Thymus (tissue), 14 donors: ENCODE measurements at places on chromosomes 4 and X.

DNA sequence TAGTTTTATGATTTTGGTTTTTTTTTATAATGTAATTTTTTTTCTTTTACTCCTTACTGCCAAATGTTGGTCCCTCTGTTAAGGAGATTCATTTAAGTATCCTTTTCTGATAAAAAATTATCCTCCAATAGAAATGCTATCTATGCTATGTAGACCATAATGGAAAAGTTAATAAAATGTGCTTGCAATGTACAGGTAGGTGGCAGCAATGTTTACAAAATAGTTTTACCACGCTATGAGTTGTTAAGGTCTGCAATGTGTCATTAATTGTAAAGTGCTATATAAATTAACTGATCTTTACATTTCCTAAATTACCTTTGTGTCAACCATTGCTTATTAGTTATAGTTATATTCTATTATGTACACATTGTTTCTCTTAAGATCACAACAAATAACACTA is 3.8 kb upstream of the CENPC start:
- no peaks in the 10 kb centered on the region for H3K27me3 ChIP-seq
- H3K27ac ChIP-seq, result no peak overlapping the region
- H3K4me3 ChIP-seq, result no peak overlapping the region
- H3K4me1 ChIP-seq, result peaks cover 6% of the 10 kb centered on the region

DNA sequence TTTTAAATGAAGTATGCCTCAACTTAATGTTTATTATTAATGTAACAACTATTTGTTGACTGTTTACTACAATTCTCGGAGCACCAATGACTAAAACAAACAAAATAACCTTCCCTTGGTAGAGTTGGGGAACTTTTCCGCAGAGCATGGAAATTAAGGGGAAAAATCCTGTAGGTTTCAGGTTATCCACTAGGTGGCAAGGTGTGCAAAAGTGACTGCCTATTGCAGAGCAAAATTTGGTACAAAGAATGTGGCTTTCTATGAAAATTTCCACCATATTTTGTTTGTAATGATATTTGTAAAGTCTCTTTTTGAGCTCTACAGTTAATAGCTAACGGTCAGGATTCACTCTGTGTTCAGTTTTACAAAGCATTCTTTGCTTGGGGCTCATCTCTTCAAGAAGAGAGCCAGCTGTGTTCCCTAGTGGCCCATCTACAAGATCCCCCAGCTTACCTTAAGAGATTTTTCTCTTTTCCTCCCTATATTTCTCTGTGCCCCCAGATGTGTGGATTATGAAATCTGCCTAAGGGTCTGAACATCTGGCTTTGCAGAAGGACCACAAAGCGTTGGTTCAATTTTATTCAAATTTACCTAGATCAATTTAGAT is 61.1 kb downstream of the FBXO8 start:
- no peak for DNase-seq
- no peak overlapping the region for H3K27ac ChIP-seq
- no peak overlapping the region for H3K4me3 ChIP-seq
- H3K4me1 ChIP-seq, result no peaks in the 10 kb centered on the region

- no peaks in the 10 kb centered on the region for H3K27me3 ChIP-seq
- DNase-seq, result no peak
- no peaks in the 10 kb centered on the region for H3K4me1 ChIP-seq
- no peak overlapping the region for H3K27ac ChIP-seq
- H3K36me3 ChIP-seq, result no peaks in the 10 kb centered on the region
- no peak overlapping the region for H3K4me3 ChIP-seq
These were observed 181.8 kb upstream of the GPRIN3 start for GRCh38 chr4:89489338-89489771.

DNA sequence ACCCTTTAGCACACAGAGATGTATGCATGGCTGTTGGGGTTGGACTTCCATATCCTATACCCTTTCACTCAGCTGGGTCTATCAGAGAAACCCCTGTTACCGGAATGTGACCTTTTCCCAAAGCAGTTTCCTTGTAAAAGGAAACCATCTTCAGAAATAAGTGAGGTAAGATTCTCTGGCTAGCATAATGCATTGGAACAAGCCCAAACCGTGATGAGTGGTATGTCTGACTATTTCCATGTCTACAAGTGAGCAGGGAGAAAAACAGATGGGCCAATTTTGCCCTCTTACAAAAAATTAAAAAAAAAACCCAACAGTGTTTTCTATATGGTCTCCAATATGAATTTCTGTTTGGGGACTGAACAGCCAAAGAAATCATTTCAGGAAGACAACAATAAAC is 283.9 kb downstream of the SMARCA1 start:
- no peak for DNase-seq
- no peaks in the 10 kb centered on the region for H3K27me3 ChIP-seq
- no peaks in the 10 kb centered on the region for H3K36me3 ChIP-seq
- H3K4me1 ChIP-seq, result no peaks in the 10 kb centered on the region
- no peak overlapping the region for H3K27ac ChIP-seq
- H3K4me3 ChIP-seq, result no peak overlapping the region

DNA sequence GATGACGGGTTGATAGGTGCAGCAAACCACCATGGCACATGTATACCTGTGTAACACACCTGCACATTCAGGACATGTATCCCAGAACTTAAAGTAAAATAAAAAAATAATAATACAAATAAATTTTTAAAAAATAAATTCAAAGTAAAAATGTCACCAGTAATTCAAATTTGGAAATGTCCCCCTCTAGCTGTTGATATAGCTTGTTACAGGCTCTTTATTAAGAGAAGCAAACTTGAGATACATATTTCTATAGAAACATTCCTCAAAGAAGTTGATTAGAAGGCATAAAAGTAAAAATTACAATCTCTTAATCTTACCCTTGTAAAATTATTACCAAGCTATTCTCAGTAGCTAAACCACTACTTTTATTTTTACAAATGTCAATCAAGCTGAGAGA is 1397.0 kb downstream of the FAM133A start:
- no peak for DNase-seq
- H3K4me3 ChIP-seq, result no peak overlapping the region
- H3K36me3 ChIP-seq, result no peaks in the 10 kb centered on the region
- H3K27ac ChIP-seq, result no peak overlapping the region
- no peaks in the 10 kb centered on the region for H3K4me1 ChIP-seq

- H3K27me3 ChIP-seq, result no peaks in the 10 kb centered on the region
- H3K4me1 ChIP-seq, result no peaks in the 10 kb centered on the region
- DNase-seq, result no peak
- H3K27ac ChIP-seq, result no peak overlapping the region
These were observed 1362.5 kb upstream of the PABPC4L start for GRCh38 chr4:135564090-135564489.

- H3K27me3 ChIP-seq, result no peaks in the 10 kb centered on the region
- no peaks in the 10 kb centered on the region for H3K4me1 ChIP-seq
- no peak overlapping the region for H3K27ac ChIP-seq
- H3K36me3 ChIP-seq, result no peaks in the 10 kb centered on the region
These were observed 537.5 kb downstream of the BCOR start for GRCh38 chrX:39560271-39560670.

DNA sequence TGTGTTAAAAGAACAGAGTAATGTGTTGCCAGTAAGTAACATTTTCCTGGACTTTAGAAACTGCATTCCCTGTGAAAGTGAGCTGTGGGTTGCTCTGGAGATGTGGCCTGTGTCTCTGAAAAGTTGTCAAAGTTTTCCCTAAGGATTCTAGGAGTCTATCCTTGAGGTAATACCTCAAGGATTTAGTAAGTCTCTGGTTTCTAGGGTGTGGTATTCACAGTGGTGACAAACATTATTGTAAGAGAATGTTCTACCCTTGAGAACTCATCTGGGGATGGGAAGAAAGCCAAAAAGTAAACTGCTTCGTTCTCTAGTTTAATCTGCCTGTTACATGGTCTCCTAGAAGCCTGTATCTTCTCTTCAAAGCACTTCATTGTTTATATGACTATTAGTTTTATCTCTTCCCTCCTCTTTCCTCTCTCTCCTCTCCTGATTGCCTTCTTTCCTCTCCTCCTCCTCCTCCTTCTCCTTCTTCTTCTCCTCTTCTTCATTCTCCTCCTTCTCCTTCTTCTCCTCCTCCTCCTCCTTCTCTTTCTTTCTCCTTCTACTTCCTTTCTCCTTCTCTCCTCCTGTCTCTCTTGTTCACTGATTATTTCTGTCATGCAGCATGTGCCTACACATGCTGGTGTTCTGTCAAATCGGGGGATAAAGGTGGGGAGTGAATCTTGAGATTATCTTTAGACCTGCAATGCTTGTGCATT is 321.3 kb downstream of the PTTG2 start:
- no peaks in the 10 kb centered on the region for H3K27me3 ChIP-seq
- H3K36me3 ChIP-seq, result no peaks in the 10 kb centered on the region
- no peak overlapping the region for H3K4me3 ChIP-seq
- H3K4me1 ChIP-seq, result no peaks in the 10 kb centered on the region
- H3K27ac ChIP-seq, result no peak overlapping the region

GRCh38 chr4:114282937-114283336 is 303.5 kb upstream of the ARSJ start:
- no peaks in the 10 kb centered on the region for H3K27me3 ChIP-seq
- H3K27ac ChIP-seq, result no peak overlapping the region
- no peaks in the 10 kb centered on the region for H3K4me1 ChIP-seq
